ENCODE measurements at places on chromosomes 1 and 21. TPM values are rescaled to one million over a fixed set of nuclear protein-coding genes. Genes with fewer than 3 reads are reported as not detected.

DNA sequence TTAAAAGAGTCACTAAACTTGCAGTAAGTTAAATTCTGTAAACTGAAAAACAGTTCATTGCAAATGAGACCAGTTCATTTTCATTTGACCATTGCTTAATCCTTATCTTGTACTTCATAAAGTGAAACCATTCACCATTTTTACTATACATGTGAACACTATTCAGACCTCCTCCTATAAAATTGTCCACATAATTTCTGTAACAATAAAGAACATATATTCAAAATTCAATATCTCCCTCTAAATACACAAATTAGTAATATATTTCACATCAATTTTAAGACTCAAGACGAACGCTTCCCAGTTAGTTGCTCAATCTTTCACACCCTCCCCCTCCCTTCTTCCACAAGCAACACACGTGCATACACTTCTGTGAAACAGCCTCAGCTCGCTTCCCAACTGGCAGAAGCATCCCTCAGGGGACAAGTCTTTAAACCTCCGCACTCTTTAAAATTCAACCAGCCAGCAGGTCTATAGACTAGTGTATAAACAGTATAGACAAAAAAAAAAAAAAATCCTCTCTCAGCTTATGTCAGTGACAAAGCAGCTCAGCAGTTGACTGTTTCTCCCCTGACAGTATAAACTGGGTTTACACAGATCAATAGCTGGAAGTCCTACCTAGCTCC lies 99.6 kb downstream of the DENND1B start:
- DNase-seq, result no peak

- DNase-seq, result no peak
These were observed 92.3 kb upstream of the NFIA start for GRCh38 chr1:60989749-60990713.

Gene LCA5L
- 0.86 TPM for total RNA-seq

Gene S100A7A
- not detected for total RNA-seq

Gene TCP10L
- 0.58 TPM for total RNA-seq

Gene CYP4A11
- not detected for total RNA-seq

GRCh38 chr1:159113596-159114433 lies 37.2 kb upstream of the AIM2 start:
- no peak for DNase-seq

DNA sequence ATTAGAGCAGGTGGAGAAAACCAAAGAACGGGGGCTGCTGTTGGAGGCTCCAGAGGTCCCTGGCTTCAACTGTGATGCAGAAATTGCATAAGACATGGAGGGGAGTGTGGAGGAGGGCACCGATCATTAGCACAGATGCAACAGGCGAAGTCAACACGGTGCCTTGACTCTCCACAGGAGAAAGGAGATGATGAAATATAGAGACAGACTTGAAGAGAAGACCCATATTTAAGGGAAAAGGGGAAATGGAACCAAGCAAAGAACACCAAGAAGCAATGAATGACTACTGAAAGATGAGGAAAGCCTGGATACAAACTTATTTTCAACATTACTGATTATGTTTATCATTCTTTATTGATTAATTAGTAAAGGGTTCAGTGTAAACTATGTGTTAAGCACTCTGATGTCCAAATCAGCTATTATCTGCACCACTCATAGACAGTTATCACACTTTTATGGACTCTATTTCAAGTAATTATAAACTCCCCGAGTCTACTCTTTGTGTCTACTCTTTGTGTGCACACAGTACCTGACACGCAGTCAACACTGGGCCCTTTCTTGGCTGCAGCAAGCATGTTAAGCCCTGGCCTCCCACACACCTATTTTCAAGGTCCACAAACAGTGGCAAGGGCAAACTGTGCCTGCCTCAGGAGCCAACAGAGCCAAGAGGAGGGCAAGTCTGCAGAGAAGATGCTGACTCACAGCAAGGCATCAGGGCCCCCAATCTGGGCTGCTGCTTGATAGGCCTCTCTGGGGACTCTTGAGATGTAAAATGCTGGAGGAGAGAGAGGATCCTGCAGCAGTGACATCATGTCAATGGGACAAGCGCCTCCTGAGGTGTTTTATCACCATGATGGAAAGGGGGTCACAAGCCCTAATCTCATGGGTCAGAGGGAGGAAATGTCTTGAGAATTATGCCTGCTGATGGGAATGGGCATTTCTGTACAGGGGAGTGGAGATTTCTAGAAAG lies 17.6 kb downstream of the PCNX2 start:
- DNase-seq, result no peak

- DNase-seq, result no peak
These were observed 14.7 kb upstream of the POFUT2 start for GRCh38 chr21:45302082-45303061.

- DNase-seq, result no peak
These were observed 48.4 kb upstream of the KAZN start for GRCh38 chr1:14549897-14550620.

Gene C1orf226
- not detected for total RNA-seq

Gene FLG2
- not detected for total RNA-seq

Gene SERTAD4
- not detected for total RNA-seq

Gene C1orf116
- total RNA-seq, result 0.09 TPM

DNA sequence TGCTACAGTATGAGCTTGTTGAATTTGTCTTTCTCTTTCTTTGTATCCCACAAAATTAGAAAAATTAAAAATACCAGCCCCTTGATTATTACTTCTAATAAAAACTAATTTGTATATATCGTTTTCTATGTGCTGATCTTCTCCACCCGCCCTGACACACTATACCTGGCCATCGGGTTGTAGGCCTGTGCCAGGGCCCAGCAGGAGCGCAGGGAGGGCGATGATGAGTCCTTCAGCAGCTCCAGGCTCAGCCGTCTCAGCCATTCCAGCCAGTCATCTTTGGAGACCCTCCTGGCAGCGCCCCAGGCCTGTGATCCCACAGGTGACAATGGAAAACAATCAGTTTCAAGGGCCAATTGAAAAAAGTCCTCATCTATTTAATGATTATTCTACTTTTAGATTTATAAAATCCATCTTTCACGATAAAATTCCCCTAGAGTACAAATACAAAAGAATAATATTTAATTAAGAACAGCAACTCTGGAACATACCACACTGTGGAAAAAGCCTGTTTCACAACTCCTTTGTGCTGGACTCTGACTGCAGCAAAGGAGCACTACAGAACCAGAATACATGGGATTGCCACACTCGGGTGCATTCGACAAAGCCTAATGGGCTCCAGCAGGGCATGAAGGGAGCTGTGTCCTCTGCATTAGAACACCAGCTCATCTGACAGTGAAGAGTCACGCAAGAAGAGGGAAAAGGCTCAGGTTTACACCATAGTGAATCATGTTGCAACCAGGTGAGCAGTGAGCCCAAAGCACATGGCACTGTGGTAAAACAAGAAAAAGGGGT lies 15.4 kb downstream of the ANGPTL7 start:
- no peak for DNase-seq
